ENCODE measurements at places on chromosomes 3 and 15.

DNA sequence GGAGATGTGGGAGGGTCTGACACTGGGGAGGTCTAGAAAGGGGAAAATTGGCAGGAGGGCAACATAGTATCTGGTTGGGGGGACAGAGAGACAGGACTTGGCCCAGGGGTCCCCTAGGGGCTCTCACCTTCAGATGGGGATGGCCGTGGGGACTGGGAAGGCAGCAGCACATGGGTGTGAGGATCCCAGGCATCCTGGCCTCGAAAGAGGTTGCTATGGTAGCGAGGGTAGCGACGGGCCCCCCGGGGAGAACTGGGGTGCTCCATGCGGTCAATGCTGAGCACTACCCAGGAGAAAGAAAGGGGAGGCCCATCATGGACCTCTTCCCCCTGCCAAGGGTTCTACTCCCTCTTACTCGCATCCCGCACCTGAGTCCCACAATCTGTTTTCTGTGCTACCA, 12.5 kb upstream of the SLC26A6 start:
- no peak for DNase-seq

- no peak for DNase-seq
These were observed 10.7 kb downstream of the RPLP1 start for GRCh38 chr15:69463182-69463756.

- DNase-seq, result no peak
These were observed 651.8 kb upstream of the SGO1 start for GRCh38 chr3:20837676-20838302.

GRCh38 chr3:195551381-195551978, 8.4 kb upstream of the PPP1R2 start:
- DNase-seq, result no peak

DNA sequence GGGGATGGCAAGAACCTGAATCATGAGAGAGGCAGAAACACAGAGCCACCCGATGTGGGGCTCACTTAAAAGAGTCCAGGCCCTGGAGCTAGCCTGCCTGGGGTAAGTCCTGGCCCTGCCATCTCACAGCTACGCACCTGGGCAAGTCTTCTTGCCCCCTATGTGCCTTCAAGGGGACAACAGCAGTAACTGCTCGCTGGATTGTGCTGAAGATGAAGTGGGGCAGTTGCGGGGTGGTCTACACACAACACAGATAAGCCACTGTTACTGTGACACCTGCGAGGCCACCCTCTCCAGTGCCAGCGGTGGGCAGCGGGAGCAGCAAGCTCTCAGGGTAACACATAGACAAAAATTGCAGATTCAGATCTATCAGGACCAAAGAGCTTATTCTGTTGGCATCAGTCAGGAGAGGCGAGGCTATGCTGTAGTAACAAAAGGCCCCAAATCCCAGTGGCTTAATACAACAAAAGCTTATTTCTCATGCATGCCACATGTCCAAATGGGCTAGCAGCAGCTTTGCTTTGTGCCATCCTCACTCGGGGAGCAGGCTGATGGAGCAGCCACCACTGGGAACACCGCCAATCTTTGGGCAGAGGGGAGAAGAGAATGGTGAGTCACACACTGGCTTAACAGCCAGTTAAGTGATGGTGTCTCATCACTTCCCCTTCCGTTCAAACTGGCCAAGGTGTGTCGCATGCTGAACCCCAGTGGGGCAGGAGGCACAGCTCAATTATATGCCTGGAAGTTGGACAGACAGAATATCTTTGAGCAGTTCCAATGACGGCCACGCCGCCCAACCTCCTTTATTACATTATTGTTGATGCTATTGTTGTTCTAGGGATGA, 78.3 kb downstream of the WNT7A start:
- no peak for DNase-seq

DNA sequence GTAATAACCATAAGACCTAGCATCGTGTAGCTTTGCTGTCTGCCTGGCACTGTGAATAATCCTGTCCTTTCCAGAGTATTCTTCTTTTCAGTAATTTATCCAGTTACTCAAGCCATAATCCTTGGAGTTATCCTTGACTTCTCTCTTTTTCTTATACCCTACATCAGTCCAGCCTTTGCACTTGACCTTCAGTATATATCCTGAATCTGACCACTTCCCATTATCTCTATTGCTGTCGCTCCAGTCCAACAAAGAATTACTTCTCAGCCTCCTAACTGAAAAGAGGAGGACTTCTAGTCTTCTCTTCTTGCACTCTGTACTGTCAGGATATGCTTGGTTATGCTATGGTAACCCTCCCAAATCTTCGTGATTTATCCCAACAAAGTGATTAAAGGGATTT, 393.8 kb downstream of the SHQ1 start:
- no peak for DNase-seq

- DNase-seq, result no peak
These were observed 9.1 kb downstream of the AMOTL2 start for GRCh38 chr3:134364936-134365765.

DNA sequence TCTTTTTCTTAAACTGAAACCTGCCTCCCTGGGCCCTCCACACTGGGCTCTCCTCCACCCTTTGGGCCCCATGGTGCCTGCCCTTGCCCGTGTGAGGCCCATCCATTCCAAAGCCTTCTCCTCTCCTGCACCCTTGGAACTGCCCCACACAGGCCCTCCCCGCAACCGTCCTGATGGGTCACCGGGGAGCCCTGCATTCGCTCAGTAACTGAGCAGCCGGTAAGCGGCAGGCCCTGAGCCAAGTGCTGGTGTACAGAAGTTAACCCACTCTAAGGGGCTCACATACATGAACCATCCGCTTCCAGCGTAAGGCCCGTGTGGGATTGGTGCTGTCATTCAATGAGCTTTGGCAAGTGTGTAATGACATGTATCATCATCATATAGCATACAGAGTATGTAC, 5.4 kb upstream of the LRRC15 start:
- DNase-seq, result no peak

- no peak for DNase-seq
These were observed 89.7 kb downstream of the TP63 start for GRCh38 chr3:189720736-189721417.

- DNase-seq, result peak; percentile 33
These were observed 68.5 kb downstream of the VPS8 start for GRCh38 chr3:184880276-184881019.

GRCh38 chr3:152323834-152324233, 55.1 kb downstream of the MBNL1 start:
- DNase-seq, result no peak

DNA sequence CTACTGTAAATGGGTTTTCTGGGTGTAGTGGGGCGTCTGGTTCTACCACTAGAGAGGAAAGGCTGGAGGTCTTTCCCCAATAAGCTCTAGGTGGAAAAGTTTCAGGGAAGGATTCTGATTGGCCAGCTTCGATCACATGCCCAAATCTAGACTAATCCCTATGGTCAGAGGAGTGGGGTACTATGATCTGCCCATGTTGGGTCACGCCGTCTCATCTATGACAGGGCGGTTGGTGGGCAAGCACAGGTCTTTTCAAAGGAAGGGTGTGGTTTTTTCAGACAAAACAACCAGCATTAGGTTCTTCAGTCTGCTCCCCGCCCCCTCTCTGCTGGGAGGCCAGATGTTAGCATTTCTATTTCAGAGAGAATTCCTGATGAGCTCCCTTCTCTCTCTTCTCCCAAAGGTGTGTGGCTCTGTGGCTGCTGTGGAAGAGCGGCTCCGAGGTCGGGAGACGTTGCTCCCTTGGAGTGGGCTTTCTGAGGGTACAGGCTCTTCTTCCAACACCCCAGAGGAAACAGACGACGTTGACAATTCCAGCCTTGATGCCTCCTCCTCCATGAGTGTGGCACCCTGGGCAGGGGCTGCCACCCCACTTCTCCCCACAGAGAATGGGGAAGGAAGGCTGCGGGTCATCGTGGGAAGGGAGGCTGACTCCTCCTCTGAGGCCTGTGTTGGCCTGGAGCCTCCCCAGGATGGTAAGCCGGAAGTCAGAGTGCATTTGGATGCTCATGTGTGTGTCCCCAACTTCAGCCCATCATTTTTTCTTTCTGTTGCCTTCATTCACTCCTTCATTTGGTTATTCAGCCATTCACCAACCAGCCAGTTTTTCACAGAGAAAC, 9.7 kb upstream of the TATDN2 start:
- no peak for DNase-seq

DNA sequence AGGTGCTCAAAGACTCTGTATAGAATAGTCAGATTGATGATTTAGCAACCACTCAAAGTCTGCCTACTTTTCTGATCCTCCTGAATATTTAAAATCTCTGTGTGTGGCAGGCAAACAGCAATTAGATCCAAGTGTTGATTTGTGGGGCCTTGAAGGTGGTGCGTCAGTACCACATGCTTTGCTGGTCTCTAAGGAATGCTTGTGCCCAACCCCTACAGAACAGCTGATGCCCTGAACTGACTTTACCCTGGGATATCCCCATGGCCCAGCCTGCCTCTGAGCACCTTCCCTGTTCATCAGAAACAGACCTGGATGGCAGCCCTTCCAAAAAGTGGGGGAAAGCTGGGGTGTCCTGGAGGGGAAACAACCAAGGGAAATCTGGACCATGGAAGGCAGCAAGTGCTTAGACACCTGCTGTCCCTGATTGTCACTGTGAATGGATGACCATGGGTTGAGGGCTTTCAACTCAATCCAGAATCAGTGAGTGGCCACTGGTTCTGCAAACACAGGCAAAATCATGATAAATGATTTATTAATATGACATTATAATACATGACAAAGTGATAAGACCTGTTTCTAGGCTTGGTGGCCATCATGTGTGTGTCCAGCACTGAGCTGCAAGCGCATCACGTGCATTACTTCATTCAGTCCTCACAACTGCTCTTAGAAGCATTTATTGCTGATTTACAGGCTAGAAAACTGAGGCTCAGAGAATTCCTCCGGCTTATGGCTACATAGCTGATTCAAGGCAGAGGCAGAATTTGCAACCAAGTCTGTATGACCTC, 76.1 kb upstream of the TPM1 start:
- DNase-seq, result no peak

DNA sequence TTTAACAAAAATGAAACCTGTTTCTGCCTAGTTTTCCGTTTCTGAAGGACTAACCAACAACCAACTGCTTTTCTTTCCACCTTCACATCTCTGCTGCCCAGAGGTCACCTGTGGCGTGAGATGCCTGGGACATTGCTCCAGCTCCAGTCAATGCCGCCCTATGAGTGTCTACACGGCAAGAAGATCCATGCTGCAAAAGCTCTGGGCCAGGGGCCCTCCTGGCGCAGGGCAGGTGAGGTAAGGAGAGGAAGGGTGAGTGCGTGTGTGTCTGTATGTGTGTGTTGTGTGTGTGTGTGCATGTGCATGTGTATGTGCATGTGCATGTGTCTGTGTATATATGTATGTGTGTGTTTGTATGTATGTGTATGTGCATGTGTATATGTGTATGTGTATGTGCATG, 131.4 kb downstream of the NSMCE3 start:
- no peak for DNase-seq
